ENCODE measurements at places on chromosomes 1 and 21. TPM values are rescaled to one million over a fixed set of nuclear protein-coding genes. Genes with fewer than 3 reads are reported as not detected.

DNA sequence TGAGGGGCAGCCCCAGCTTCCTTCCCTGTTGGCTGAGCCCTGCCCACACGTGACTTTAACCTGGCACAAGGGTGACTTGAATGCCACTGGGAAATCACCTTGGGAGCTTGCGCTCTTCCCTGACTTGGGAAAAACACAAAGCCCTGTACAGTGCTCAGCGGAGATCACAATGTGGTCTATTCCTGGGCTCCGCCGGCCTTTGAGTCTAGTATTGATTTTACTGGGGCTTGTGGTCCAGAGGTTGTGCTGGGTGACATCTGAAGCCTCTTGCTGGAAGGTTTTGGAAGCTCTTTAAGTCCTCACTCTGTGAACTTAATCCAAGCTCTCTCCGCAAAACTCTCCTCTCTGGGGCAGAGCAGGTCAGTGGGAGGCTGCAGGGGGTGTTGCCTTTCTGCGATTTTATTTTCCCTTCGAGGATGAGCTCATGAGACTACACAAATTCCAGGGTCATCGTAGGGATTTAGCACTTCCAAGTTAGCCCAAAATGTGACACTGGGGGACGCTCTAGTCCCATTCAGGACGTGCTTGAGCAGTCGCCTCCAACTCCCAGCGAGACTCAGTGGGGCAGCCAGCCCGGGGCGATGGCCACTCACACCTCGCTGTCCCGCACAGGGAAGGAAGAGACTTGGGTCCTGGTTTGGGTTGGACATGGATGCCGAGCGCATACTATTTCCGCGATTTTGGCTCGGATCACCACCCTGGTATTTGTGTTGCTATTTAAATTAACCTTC lies 291.9 kb upstream of the AJAP1 start:
- DNase-seq = no peak

DNA sequence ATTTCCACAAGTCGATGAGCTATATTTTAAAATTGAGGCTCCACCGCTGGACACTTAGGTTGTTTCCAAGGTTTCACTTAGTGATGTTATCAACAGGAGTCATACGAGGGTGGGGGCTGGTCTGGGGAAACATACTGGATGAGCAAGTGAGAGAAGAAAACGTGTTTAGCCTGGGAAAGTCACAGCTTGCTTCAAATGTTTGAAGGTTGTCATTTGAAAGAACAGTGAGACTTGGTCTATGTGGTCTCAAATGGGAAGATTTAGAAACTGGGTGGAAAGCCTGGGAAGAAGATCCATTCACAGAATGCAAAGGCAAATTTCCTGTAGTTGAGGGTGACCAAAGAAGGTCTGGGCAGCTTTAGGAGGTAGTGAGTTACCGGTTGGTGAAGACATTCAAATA lies 9.9 kb upstream of the DYRK1A start:
- DNase-seq = no peak

DNA sequence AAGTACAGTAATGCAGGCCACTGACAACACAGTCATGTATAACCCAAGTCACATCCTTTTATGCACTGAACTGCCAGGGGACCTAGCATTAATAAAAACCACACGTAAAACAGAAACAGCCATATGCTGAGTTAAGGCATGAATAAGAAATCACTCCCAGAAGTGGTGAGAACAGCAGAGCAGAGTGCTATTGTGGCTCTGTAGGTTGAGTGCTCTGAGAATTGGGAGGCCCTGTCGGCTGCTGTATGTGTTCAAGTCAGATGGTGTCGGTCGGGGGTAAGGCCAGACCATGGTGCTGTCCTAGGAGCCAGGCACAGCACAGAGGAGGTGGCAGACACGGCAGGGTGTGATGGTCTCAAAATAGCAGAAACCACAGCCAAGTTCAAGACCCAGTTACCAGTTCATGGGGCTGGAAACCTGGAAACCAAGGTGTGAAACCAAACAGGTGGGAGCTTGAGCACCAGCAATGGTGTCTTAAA lies 126.6 kb upstream of the COA6 start:
- DNase-seq = no peak

- DNase-seq = no peak
These were observed 70.7 kb downstream of the RPE65 start for GRCh38 chr1:68379085-68379478.

- peak; percentile 80 for DNase-seq
These were observed 154.2 kb downstream of the EIF4G3 start for GRCh38 chr1:21022279-21023040.

- peak; percentile 66 for DNase-seq
These were observed 10.4 kb downstream of the LAMB3 start for GRCh38 chr1:209641832-209642172.

DNA sequence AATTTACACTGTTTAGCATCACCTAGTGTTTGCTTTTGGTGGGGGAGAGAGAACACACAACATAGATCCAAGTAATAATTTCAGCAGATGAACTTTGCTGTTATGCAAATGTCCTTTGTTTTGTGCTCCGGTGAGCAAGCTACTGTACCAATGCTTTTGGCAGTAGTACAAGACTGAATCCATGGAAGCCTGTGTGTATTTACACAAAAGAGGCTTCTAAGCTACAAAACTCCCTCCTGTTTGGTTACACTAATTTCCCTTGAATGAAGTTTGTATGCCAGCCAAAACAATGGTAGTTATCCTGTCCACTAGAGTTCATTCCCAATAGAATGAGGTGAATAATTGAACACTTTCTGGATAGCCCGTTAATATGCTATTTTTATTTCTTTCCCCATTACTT lies 320.5 kb downstream of the KCTD3 start:
- no peak for DNase-seq

GRCh38 chr1:45673956-45674355 lies 12.4 kb downstream of the GPBP1L1 start:
- DNase-seq = no peak

DNA sequence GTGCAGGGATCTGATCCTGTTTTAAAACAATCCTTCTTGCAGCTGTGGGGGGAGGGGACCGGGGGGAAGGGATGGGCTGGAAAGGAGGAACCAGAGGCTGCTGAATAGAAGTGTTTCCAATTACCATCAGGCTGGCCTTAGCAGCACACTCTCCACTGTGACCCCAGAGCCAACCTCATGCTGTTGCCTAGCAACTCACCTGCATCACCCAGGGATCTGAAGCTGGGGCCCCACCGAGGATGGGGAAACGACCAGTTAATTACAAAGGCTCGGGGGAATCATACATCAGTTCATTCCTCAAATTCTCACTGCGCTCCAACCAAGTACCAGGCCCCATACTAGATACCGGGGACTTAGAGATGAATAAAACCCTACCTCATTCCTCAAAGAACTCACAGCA lies 11.9 kb upstream of the GPX7 start:
- DNase-seq = no peak

- peak; percentile 70 for DNase-seq
These were observed 19.0 kb downstream of the C1orf115 start for GRCh38 chr1:220708936-220709801.

DNA sequence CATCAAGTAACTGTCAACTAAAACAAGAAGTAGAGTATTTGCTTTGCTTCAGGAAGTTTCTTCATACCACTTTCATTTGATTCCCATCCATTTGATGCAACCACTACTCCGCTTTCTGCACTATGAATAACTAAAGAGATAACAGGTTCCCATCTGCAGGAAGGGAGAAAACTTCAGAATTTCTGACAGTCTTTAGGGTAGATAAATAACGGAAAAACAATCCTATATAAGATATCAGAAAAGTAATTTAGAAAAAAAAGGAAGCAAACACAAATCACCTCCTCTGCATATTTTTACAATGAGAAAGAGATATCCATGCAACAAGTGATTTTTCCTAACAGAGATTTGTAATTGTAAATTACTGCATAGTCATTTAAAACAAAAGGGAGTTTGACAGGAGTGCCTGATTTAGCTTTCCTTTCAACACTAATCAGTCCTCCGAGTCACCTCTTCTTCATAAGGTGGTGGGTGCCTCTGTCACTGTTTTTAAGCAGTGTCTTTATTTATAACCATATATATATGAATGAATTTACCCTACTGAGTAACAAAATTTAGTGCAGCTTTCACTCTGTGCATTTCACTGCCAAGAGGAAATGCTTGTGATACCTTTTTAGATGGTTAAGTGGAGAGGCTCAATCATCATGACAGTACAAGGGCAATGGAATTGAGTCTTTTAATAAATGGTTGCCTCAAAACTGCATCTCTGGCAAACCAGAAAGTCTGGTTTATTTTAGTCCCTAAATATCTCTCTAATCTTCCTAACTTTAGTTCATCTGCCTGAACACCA lies 1920.4 kb downstream of the MRPL39 start:
- no peak for DNase-seq

DNA sequence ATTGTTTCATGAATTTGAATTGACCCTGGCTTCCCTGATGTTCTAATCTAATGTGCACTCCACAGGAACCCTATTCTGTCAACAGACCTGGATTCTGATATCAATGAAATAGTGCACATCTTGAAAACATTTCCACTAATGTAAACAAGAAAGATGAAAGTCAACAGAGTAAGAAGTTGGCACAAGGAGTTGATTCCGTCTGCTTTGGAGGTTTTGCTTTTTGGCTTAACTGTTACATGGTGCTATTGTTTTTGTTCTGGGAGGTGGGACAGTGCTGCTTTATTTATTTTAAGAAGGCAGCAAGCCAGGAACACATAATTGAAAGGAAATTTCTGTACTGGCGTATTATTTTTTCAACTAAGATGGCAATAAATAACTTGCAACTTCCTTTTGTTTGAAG lies 73.3 kb downstream of the LEPR start:
- DNase-seq = no peak

GRCh38 chr1:41571041-41571440 lies 86.6 kb upstream of the EDN2 start:
- DNase-seq = no peak

GRCh38 chr1:117051224-117052064 lies 8.7 kb upstream of the TTF2 start:
- peak; percentile 54 for DNase-seq

DNA sequence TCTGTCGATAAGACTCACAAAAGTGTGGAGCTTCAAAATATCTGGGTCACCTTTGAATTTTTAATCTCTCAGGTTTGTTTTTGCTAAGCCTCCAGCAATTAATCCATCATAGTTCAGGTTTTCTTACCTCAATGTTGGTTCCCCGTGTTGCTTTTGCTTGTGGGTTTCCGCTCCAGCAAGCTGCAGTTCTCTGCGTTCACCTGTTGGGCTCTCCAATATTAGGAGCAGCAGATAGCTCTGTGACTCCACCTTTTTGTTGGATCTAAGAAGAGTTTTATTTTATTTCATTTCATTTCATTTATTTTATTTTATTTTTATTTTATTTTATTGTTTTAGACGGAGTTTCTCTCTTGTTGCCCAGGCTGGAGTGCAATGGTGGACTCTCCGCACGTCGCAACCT lies 335.5 kb downstream of the COL11A1 start:
- no peak for DNase-seq

DNA sequence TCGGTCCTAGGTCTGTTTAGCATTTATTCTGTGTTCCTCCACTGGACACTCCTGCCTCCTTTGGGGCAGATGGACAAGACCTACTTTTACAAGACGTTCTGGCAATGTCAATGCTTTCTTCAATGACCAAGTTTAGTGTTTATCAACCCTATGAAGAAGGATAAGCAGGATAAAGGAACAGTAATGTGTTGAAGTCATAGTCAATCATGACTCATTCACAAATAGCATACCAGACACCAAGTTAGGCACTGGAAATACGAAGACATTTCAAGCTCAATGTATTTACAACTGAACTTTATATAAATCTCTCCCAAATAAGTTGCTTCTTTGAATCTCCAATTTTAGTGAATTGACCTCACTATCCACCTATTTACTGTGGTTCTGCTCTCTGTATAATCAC lies 4.8 kb upstream of the SLC35D1 start:
- DNase-seq = no peak

GRCh38 chr1:2380816-2381591 lies 10.3 kb downstream of the MORN1 start:
- DNase-seq = no peak

GRCh38 chr1:164595212-164595611 lies 36.2 kb downstream of the PBX1 start:
- DNase-seq = no peak

DNA sequence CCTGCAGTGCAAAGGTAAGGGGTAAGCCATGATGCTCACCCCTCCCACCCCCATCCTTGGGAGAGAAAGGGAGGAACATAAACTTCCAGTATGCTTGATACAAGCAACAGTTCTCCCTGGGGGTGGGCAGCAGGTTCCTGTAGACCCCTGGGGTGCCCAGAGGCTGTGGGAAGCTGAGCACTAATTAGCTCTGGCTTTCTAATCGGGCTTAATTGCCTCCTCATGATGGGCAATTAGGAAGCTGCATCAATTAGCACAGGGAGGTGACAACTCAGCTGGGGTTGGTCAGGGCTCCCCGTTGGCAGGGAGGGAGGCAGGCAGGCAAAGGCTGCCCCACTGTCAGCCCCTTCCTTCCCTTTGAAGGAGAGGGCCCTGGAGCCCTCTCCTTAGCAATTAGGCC lies 15.7 kb upstream of the LMNA start:
- DNase-seq = no peak

- no peak for DNase-seq
These were observed 37.2 kb downstream of the CAMSAP2 start for GRCh38 chr1:200775850-200776249.

DNA sequence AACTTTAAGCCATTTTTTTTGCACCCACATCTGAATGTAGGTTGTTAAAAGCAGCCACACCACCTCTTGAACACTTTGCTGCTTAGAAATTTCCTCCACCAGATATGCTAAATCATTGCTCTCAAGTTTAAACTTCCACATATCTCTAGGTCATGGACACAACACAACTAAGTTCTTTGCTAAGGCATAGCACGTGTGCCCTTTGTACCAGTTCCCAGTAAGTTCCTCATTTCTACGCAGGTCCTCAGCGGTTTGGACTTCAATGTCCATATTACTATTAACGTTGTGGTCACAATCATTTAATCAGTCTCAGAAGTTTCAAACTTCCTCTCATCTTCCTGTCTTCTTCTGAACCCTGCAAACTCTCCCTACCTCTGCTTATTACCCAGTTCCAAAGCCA lies 661.6 kb upstream of the PKN2 start:
- no peak for DNase-seq

GRCh38 chr1:234238060-234238459 lies 135.2 kb upstream of the COA6 start:
- DNase-seq = no peak

DNA sequence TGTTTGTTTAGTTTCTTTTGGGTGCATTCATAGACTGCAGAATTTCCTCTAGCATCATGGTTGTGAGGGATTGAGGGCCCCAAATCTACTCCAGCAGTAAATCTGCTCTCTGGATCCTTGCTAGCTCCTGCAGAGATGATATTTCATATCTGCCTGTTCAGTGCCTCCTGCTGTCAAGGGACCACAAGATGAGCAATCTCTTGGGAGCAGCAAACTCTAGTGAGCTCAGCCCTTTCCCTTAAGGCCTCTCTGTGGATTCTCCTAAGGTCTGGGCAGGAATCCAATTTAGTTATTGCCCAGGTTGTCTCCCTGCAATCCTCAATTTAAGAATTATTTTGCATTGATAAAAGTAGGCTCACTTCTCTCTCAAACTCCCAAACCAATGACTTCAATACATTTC lies 76.9 kb downstream of the RGS18 start:
- no peak for DNase-seq

- peak; percentile 41 for DNase-seq
These were observed 106.4 kb downstream of the RGL1 start for GRCh38 chr1:183911285-183911684.

- DNase-seq = no peak
These were observed 144.0 kb upstream of the PLXNA2 start for GRCh38 chr1:208387908-208388811.

The OR2T29 gene
- total RNA-seq = not detected

The WDTC1 gene
- total RNA-seq = 53.3 TPM

The FAM229A gene
- 44.5 TPM for total RNA-seq

The LRRC53 gene
- not detected for total RNA-seq

The S100A2 gene
- total RNA-seq = not detected

The PPFIA4 gene
- total RNA-seq = 1.8 TPM

The FAM72A gene
- total RNA-seq = not detected

The RIPPLY3 gene
- total RNA-seq = 3.3 TPM

The AXDND1 gene
- not detected for total RNA-seq

The KCNE1 gene
- 3.8 TPM for total RNA-seq
